ENCODE measurements at places on chromosomes 2 and 18.

DNA sequence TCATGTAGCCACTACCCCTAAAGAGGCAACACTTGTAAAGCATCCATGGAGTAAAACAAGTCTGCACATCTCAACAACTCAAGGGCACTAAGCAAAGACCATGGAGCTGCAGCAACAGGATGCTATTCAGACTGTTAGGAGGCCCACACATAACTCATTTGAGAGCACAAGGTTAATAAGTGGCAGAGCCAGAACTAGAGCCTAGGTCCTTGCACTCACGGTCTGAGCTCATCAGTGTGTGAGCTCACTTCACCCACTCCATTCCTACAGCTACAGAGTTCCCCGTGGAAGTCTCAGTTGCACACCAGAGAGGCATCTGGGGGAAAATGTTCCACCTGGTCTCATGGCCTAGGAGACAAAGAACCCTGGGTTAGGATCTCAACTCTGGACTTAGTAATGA, 35.0 kb downstream of the TTC32 start:
- DNase-seq = no peak

DNA sequence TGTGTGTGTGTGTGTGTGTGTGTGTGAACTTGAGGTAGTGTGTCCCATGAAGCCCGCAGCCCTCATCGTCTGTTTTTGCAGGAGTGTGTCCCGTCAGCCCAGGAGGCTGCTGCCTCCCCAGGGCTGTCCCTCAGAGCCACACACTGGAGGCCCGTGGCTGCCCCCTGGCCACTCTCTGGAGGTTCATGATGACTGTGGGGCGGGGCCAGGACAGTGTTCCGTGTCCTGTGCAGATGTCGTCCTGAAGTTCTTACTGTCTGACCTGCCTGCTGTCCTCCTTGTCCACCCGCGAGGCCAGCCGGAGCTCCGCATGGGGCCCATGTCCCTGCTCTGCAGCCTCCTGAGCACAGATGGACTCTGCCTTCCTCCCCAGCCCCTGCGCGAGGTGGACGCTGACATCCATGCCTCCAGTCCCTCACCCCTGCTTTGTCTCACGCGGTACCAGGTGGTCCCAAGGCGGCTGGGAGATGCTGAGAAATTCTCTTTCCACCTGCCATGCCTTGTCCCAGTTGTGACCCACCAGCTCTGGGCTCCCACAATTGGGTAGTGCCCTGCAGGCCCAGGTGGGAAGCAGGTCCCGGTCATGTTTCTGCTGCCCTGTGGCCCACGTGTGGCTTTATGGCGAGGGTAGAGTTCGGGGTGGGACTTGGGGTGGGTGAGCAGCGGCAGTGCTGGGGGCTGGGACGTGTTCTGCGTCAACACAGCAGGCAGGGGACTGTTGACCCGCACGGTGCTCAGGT, 92.8 kb downstream of the NFATC1 start:
- DNase-seq = no peak

DNA sequence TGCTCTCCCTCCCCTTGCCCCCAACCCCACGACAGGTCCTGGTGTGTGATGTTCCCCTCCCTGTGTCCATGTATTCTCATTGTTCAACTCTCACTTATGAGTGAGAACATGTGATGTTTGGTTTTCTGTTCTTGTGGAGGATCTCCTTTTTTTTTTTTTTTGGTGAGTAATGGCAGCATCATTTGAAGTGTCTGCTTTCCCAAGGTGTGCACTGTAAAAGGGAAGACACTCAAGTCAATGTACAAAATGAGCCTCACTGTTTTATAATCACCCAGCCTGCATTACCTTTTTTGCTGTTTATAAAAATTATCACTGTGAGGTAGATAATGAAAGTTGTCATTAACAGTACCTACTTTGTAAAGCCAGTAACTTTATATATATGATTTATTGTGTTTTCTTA, 56.9 kb downstream of the INSIG2 start:
- no peak for DNase-seq

DNA sequence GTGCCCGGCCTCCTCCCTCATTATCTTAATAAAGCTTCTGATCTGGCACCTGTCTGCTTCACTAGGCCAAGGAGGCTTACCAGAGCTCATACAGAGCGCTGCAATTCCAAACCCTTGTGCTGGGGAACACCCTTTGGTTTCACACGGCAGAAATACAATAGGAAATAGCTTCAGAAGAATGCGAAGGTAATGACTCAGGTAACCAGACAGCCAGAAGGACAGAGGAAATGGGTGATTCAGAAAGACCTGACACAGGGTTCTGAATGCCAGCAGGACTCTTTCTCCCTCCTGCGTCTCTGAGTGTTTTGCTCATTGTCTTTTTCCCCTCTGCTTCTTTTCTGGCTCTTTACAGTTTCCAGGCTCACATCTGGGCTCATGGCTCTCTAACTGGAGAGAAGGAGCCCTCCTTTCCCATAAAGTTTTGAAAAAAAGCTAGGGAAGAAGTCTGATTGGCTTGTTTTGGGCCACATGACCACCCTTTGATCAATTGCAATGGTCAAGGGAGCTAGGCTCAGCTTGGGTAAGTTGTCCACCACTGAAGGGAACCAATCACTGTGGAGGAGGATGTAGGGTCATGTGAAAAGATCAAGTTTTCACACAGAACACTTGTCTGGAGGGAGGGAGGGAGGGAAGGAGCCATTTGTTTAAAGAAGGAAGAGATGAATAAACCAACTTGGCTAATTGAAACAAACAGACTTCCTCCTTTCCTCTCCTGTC, 90.5 kb upstream of the UPP2 start:
- no peak for DNase-seq

DNA sequence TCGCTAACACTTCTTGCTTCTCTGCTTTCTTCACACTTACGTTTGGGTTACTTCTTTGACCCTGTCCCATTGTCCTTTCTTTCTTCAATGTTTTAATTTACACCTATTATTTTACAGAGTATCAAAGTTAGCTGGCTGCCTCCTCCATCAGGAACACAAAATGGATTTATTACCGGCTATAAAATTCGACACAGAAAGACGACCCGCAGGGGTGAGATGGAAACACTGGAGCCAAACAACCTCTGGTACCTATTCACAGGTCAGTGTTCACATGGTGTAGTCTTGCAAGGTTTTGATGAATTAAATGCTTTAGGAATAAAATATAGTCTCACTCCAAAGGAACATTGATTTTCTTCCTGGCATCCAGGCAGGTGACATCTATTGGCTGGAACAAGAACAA, 919.0 kb downstream of the MBD2 start:
- DNase-seq = no peak

- DNase-seq = no peak
Observed at GRCh38 chr2:60549238-60549927, 4.1 kb downstream of the BCL11A start.

- no peak for DNase-seq
Observed at GRCh38 chr2:8697190-8697589, 15.3 kb downstream of the ID2 start.

GRCh38 chr18:6941996-6942395, 175.6 kb downstream of the LAMA1 start:
- no peak for DNase-seq

DNA sequence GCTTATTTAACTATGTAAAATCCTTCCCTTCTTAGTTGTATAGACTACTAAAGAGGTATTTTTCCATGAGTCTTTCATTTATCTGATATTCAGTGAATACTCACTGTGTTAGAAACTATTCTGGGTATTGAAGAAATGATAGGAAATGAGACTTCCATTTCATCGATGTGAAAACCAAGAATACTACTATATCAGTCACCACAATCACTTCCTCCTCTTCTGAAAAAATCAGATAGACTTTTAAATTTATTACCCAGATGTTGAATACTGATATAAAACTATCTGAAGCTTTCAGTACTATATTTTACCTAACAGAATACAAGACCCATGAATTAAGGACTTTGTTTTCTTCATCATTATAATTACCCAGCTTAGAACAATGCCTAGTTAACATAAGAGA, 1801.1 kb upstream of the CELF4 start:
- no peak for DNase-seq

GRCh38 chr2:20450201-20450999, 3.5 kb downstream of the RHOB start:
- no peak for DNase-seq

- no peak for DNase-seq
Observed at GRCh38 chr2:39145906-39146421, 25.1 kb upstream of the SOS1 start.

DNA sequence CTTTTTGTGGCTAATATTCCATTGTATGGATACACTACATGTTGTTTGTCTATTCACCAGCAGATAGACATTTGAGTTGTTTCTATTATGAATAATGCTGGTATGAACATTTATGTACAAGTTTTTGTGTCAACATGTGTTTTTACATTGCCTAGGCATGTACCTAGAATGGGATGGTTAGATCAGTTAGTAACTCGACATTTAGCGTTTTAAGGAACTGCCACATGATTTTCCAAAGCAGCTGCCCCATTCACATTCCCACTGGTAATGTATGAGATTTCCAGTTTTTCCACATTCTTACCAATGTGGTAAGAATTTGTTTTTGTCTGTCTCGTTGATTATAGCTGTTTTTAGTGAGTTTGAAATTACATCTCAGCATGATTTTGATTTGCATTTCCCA, 112.8 kb downstream of the FHOD3 start:
- no peak for DNase-seq

GRCh38 chr2:2116657-2117056, 214.4 kb downstream of the MYT1L start:
- DNase-seq = no peak

GRCh38 chr2:127568128-127568527, 32.6 kb downstream of the MYO7B start:
- DNase-seq = no peak

GRCh38 chr2:186724736-186725135, 30.9 kb downstream of the FAM171B start:
- DNase-seq = no peak

DNA sequence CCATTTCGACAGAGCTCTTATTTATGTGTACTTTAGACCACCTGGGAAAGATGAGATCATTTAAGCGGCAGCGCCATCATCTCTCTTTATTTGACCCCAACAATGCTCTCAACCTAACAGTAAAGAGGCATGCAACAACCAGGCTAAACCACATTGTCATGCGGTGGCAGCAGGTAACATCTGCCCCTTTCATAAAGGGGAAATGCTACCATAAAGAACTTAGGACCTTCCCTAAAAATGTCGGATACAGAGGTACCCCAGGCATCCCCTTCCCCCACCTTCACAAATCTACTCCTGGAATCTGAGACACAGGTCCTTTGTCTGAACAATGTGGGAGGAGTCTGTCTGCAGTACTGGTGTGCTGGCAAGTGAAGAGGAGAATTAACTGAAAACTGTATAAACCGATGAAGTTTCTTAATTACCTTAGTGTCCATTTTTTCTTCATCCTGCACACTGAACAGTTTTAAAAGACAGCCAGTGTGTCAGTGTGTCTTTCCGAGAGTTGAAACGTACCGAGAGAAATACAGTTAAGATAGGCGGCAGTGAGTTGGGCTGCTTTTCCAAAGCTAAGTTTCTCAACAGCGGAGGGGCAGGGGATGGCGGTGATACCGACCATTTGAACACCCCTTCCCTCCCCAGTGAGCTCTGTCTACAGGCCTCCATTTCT, 1.9 kb downstream of the MEX3C start:
- DNase-seq = no peak

- DNase-seq = no peak
Observed at GRCh38 chr2:133570542-133570941, 2.3 kb upstream of the NCKAP5 start.

DNA sequence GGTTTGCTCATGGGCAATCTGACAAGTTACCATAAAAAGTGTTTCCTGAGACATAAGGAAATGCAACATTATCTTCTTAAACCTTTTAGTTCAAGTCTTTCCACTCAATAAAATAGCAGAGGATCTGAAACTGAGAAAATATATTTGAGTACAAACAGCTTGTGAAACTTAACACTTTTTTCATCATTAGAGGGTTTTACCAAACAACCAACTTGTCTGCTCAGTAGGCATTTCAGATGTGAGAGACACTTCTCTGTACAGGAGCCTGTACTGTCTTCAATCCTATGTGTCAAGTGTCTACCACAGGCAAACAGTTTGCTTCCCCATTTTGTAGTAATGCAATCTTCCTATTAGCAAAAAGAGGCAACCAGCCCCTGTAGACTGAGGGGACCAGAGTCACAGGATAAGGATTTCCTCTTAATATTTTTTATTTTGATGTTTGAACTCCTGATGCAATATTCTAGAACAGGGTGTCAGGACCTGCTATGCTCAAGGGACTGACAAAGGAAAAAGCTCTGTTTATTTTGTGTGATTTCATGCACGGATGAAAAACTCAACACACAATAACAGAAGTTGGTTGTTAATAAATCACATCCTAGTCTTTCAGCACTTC, 159.1 kb upstream of the LHCGR start:
- DNase-seq = no peak

DNA sequence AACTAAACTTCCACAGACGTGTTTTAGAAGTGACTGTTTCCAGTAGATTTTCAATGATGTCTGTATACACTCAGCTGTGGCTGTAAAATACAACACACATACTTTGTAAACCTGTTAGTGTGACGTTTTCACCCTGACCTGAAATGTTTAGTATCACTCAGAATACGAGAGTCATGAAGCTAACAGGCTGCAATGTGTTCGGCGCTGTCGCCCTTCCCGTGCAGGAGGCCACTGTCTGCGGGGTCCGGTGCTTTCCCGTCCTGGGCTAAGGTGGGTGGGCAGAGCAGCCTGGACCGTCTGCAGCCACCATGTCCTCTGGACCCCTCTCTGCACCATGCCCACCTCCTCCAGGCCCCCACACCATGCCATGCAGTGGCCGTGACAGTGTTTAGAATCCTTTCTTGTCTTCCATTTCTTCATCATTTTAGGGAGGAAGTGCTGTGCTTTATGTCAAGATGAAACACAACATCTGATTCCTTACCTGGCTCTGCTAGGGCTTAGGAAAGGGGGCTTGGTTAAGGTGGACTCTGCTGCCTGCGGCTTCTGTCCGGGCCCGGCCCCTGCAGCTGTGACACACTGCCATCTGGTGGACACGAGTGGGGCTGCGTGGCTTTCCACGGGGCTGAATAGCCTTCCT, 53.8 kb upstream of the RBM44 start:
- peak; percentile 66 for DNase-seq

GRCh38 chr18:2905854-2906703, 59.3 kb downstream of the EMILIN2 start:
- DNase-seq = peak; percentile 49

- DNase-seq = no peak
Observed at GRCh38 chr18:2879889-2880288, 33.1 kb downstream of the EMILIN2 start.

DNA sequence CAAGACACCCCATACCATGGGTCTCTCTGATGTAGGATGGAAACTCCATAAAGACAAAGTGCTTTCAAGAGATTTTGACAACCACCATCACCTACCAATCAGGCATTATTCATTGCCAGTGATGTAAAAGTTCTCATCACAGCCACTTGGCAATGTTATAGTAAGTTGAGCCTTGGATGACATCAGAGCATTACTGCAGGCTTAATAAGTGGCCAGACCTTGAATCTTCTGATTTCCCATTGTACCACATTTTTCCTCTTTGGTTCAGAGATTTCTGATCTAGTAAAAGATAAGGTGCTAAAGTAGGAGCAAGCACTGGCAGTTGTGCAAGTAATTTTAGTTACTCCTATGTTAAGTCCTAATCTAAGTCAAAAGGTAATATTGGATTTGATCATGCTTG, 36.5 kb downstream of the OSR1 start:
- DNase-seq = no peak

Data from activated T-cell treated with anti-CD3 and anti-CD28 coated beads for 48 hours (primary cell).